Umbilical cord (tissue), 2 donors: ENCODE measurements at places on chromosomes 2 and 18. TPM values are rescaled to one million over a fixed set of nuclear protein-coding genes. Genes with fewer than 3 reads are reported as not detected.

The ESPNL gene
- total RNA-seq, result 5.5 TPM

DNA sequence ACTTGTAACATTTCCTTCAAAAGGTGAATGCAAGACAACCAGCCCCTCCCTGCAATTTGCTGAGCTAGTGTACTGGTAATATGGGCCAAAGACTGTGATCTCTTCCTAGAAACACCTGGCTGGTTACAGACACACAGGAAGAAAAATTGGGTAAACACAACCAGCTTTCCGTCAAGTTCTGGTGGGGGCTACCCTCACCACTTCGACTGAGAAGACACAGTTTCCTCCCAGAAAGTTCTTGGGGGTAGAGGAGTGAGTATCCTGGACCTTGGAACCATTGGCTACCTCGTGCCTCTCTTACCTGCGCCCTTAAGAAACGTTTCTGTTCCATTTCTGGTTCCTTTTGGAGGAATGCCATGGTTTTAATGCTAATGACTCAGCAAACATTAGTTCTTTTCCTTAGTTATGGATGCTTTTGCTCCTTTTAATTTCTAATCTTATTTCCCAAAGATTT lies 120.9 kb upstream of the DLX2 start:
- no peak for DNase-seq

- DNase-seq, result no peak
Observed at GRCh38 chr18:43482136-43482535, 204.8 kb upstream of the SYT4 start.

- peak; percentile 82 for DNase-seq
Observed at GRCh38 chr18:8937160-8938094, 165.1 kb upstream of the NDUFV2 start.
